ENCODE measurements at places on chromosomes 1 and 21.
A peak's percentile ranks its signal among the peaks of the same experiment; 100 is the strongest.

- DNase-seq: peak; percentile 6
These were observed 529.8 kb upstream of the PRMT6 start for GRCh38 chr1:106526650-106527049.

GRCh38 chr1:246800756-246801155 is 76.5 kb downstream of the SCCPDH start:
- no peak for DNase-seq

- no peak for DNase-seq
These were observed 20.5 kb downstream of the WNT9A start for GRCh38 chr1:227926896-227927885.

DNA sequence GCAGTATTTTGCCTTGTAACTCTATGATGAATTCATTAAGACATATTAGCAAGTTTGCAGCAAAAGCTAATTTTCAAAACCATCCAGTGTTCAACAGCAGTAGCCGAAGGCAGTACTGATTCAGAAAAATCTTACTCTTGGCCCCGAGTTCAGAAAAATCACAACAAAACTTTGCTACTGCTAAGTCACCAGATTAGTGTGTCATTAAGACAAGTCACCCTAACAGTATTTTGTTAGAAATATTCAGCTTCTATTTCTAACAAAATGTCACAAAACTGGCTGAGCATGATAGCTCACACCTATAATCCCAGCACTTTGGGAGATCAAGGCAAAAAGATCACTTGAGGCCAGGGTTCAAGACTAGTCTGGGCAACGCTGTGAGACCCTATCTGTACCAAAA is 8.2 kb downstream of the GTF2B start:
- DNase-seq: no peak

DNA sequence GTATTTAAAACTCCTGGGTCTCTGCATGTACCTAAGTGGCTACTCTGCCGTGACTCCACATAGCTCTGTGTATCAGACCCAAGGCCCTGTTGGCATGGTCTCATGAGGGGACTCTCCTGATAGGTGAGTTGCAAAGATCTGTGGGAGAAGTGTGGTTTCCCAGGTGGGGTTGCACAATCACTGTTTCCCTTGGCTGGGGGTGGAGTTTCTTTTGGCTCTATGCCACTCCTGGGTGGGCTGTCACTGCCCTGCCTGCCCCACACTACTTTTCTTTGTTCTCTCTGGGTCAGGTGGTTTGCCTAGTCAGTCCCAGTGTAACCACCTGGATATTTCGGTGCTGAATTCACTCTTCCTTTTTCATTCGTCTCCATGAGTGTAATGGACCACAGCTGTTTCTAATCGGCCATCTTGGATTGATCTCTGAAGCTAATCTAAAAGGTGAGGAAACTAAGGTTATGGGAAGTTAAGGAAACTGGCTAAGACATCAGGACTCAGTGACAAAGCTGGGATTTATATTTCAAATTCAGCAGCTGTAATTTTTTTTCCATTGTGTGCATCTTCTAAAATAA is 97.1 kb upstream of the CACYBP start:
- DNase-seq: no peak

GRCh38 chr1:228314658-228315483 is 91.8 kb downstream of the TRIM11 start:
- no peak for DNase-seq

GRCh38 chr1:210367566-210367965 is 38.9 kb downstream of the HHAT start:
- no peak for DNase-seq

- DNase-seq: peak; percentile 37
These were observed 120.7 kb downstream of the ACTL8 start for GRCh38 chr1:17875882-17876280.

Data from cardiac muscle cell (in vitro differentiated cells and primary cell).